T-helper 2 cell treated with Interferon-gamma antibody and Interleukin-4, amounts not matched to agents 5 μg/mL and 100 μg/mL, for 36 hours (primary cell): ENCODE measurements at places on chromosomes 2 and 18.

GRCh38 chr18:74996055-74996454 is 212.9 kb downstream of the PTGR3 start:
- no peak for DNase-seq

DNA sequence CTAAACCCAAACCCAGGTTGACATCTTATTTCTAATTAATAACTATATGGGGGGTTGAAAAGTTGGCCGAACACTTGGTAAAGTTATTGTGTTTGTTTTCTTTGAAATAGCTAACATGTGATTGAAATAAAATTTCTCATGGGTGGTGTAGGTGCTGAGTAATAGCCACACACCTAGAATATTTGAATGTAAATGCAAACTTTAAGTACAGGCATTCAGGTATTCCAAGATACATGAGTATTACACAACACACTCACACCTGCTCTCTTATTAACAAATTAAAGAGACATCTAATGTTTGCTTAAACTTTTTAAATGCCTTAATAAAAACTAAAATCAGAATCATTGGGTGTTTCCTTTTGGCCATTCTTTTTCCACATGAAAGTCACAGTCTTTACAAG is 165.5 kb downstream of the EHBP1 start:
- no peak for DNase-seq

DNA sequence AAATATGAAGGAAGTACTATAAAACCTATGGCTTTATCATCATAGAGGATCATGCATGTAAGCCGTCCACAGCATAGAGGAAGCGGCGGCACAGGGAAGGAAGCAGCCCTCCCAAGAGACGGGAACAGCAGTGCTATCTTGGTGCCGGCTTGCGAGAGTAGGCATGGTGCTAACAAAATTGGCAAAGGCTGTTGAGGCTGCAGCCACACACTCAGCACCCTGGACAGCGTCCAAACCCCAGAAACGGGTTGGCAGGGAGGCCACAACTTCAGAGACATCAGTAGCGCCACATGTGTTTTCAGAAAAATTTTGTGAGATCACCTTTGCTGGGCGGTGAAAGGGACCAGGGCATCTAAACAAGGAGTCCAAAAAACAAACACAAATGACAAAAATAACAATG is 37.7 kb downstream of the NETO1 start:
- no peak for DNase-seq

DNA sequence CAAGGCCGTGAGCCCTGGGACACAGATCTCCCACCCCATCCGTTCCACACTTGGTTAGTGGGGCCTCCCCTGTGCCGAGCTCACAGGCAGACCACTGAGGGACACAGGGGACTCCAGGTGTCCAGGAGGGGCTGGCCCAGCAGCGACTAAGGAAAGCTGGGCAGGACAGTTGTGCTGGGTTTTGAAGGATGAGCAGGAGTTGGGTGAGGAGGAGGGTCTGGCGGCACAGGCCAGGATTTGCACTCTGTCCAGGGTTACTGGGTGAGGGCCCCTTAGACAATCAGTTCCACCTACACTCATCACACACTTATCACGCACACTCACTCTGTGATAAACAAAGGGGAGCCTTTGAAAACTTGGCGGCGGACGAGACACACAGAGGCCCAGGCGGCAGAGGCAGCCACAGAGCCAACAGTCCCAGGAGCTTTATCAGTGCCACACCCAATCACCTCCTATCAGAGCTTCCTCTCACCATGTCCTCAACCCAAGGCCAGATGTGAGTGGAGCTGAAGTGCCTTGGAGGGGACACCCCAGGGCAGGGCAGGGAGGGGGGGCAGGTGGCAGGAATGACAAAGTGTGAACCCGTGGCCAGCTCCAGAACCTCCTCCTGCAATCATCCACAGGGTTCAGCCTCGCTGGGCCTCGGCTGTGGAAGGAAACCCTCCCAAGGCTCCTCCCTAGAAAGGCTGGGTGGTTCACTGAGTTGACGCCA is 26.6 kb downstream of the BIN1 start:
- DNase-seq: peak; percentile 41

- no peak for DNase-seq
Observed at GRCh38 chr2:29765721-29766120, 155.7 kb downstream of the ALK start.

GRCh38 chr18:677951-678381 is 20.5 kb downstream of the TYMS start:
- no peak for DNase-seq

GRCh38 chr2:29114946-29115609 is at the start of gene CLIP4:
Gene CLIP4 (plus strand): TSS chr2:29115415. CDS start chr2:29121389, 5,974 bp downstream.
- peak; percentile 81 for DNase-seq

GRCh38 chr2:138601458-138602165 is 100.0 kb downstream of the SPOPL start:
- no peak for DNase-seq

DNA sequence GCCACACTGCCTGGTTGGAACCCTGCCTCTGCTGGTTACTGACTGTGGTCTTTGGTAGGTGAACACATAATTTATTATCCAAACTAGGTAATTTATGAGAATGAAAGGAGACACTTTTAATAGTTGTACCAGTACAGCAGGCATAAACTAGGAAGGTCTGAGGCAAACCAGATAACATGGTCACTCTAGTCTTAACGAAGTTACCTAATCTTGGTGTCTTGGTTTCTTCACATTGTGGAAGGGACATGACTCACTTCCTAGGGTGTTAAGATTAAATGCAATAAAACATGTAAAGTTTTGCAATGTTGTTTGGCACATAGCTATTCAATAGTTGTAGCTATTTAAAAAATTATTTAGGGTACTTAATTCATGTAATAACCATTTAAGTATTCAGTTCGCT is 23.3 kb downstream of the SPTBN1 start:
- DNase-seq: no peak

GRCh38 chr2:233912691-233913423 is 4.3 kb upstream of the TRPM8 start:
- no peak for DNase-seq

DNA sequence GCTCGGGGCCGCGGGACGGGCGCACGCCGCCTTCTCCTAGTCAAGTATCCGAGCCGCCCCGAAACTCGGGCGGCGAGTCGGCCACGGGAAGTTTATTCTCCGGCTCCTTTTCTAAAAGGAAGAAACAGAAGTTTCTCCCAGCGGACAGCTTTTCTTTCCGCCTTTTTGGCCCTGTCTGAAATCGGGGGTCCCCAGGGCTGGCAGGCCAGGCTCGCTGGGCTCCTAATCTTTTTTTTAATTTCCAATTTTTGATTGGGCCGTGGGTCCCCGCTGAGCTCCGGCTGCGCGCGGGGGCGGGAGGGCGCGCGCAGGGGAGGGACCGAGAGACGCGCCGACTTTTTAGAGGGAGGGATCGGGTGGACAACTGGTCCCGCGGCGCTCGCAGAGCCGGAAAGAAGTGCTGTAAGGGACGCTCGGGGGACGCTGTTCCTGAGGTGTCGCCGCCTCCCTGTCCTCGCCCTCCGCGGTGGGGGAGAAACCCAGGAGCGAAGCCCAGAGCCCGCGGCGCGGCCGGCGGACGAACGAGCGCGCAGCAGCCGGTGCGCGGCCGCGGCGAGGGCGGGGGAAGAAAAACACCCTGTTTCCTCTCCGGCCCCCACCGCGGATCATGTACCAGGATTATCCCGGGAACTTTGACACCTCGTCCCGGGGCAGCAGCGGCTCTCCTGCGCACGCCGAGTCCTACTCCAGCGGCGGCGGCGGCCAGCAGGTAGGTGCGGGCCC is 617 bp downstream of the FOSL2 start:
- DNase-seq: peak; percentile 64

- DNase-seq: no peak
Observed at GRCh38 chr18:13486686-13487085, 239.7 kb downstream of the FAM210A start.

- no peak for DNase-seq
Observed at GRCh38 chr2:64094663-64095382, 49.4 kb downstream of the PELI1 start.

DNA sequence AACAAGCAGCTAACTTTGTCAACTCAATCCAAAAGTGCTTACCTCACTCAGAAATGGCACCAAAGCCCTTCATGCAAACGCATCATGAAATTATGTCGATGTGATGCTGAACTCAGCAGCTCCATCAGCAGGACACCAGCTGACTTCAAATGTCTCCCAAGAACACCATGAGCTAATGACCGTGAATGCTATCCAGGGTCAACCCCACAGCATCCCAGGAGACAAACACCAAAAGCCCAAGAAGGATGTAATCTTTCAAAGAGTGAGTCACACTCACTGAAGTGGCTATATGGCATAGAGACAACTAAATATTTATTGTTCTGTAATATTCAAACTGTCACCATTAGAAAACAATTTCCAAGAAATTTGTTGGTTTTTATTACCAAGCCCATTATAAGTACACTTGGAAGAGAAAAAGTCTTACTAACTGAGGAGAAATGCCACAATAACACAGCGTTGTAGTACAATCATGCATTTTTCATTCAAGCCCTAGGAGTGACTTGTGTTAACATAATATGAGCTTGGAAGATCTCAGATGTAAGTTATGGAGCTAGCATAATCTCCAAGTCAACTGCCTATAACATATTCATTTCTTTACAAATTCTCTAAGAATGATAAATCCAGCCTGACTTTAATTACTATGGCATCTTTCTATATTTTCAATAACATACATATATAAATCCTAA is 165.0 kb upstream of the CCDC68 start:
- DNase-seq: no peak
